ENCODE measurements at places on chromosomes 2 and 18. TPM values are rescaled to one million over a fixed set of nuclear protein-coding genes. Genes with fewer than 3 reads are reported as not detected.

GPR39 gene
- 3.6 TPM for total RNA-seq

NTSR2 gene
- total RNA-seq = 0.34 TPM

KRTCAP3 gene
- total RNA-seq = 147 TPM

ATP6V1C2 gene
- total RNA-seq = 4.0 TPM

ACP1 gene
- total RNA-seq = 116 TPM

SERPINB4 gene
- 1.1 TPM for total RNA-seq

RTP5 gene
- 0.14 TPM for total RNA-seq

SERPINB3 gene
- total RNA-seq = 8.5 TPM

RND3 gene
- total RNA-seq = 54.7 TPM

RSAD2 gene
- total RNA-seq = 3.3 TPM

KCNS3 gene
- 17.4 TPM for total RNA-seq

OSBPL1A gene
- 33.7 TPM for total RNA-seq

SLC66A3 gene
- total RNA-seq = 50.6 TPM

OTOS gene
- total RNA-seq = not detected

RGPD8 gene
- total RNA-seq = 14.3 TPM

DOK6 gene
- total RNA-seq = 1.0 TPM

Data from prostate gland (tissue), 2 donors.